Mesenchymal stem cell (in vitro differentiated cells and primary cell): ENCODE measurements at places on chromosomes 7 and 10.

DNA sequence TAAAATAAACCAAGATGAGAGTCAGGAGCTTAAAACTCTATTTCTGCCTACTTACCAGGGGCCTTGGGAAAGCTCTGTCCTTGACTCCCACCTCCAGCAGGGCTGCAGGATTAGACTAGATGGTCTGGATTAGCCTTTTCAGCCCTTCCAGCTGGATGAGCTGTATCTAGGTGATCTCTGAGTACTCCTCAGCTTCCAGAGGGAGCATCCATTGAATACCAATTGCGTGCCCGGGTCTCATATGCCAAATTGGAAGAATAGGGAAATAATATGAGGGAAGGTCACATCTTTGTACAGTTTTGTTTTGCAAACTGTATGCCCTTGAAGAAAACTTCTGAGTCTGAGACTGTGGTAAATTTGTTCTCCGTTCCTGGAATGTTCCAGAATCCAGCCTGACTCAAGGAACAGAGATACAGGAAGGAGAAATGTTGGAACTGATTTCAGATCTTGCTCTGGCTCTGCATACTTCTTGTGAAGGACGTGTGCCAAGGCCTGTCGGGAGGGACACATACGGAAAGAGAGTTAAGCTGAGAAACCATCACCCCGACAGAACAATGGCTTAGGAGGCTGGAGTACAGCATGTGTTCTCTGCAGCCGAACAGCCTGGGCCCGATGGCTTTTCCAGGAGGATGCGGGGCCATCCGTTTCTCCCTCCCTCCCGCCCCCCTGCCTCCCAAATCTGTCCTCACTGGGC is 44.9 kb downstream of the MINDY4 start:
- DNase-seq: no peak

GRCh38 chr10:21727452-21728168 is 193.6 kb downstream of the MLLT10 start:
- DNase-seq: peak; percentile 15

DNA sequence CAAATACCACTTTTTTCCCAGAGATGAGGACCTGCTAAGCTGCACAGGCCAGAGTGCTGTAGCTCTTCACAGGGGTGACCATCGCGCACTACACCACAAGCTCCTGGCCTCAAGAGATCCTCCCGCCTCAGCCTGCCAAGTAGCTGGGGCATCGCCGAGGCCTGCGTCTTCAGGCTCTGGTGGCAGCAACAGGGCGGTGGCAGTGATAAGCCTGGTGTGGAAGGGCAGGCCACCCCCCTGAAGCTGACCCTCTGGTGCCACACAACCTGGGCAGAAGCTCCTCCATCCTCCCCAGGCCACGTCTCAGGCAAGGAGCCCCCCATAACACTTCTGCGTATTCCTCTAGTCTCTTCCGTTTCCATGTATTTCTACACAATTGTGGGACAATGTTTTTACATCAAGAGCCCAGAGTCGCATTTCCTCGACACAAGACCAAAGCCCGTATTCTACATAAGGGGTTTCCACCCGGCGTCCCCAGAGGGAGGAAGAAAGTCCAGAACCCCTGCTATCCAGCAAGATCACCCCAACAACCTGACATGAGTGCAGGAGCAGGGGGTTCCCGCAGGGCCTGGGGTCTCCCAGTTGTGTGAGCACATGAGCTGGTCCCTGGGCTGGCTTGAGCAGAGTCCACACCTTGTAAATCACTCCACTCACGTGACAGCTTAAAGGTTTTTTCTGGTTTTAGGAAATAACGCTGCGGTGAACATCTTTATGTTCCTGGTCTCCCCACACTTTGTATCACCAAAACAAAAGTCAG is 37.6 kb upstream of the NCAPG2 start:
- DNase-seq: no peak

GRCh38 chr10:79400146-79401004 is 45.0 kb downstream of the ZCCHC24 start:
- peak; percentile 42 for DNase-seq

DNA sequence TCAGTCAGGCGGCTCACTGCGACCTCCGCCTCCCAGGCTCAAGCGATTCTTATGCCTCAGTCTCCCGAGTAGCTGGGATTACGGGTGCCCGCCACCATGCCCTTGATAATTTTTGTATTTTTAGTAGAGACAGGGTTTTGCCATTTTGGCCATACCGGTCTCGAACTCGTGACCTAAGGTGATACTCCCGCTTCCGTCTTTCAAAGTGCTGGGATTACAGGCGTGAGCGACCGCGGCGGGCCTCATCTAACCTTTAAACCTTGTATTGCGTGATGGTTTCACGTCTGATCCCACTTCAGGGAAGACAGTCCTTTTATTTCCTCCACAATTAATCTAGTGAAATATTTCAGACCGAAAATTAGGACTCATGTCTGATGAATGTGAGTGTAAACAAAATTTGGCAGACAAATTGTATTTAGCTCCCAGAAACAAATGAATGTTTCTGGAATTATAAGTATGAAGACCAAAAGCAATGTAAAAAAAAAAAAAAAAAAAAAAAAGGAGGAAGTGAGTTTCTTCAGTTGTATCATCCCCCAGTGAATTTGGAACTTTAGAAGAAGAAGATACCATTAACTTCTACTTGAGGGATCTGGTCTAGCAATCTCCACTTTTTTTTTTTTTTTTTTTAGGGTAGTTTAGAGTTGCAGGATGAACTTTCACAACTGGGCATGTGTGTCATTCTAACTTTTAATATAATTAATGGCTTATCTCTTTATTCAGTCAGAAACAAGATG is 1.6 kb downstream of the NUP42 start:
- DNase-seq: no peak

DNA sequence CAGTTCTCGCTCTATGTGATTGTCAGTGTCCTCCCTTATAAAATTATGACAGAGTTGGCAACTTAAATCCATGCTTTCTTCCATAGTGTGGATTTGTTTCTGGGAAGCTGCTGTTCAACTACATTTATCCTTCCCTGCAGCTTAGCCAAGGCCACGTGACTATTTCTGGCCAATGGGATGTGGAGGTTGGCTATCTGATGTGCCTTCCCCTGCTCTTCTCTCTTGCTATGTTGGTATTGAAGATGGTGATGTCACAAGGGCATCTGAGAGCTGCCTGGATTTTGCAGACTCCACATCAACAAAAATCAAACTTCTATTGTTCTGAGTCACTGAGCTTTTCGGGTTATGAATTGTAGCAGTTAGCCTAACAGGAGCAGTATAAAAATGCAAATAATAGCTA is 164.9 kb upstream of the RHOBTB1 start:
- DNase-seq: no peak

GRCh38 chr10:116815641-116816415 is 33.5 kb upstream of the ENO4 start:
- no peak for DNase-seq

DNA sequence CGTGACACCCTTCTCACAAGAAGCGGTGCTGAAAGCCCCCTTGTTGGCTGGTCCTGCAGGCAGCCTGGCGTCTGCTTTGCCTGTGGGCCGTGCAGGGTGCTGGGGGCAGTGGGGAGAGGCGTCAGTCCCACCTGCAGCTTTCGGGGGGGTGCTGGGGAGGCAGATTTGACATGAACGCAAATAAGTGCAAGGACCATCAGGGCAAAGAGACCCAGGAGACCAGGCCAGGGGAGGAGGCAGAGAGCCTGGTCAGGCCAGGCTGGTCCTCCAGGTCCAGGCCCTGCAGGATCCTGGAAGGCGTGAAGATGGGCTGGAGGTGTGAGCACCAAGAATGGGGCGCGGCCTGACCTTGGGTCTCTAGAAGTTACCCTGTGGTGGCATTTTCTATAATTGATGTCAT is 81.6 kb downstream of the MGMT start:
- DNase-seq: no peak

DNA sequence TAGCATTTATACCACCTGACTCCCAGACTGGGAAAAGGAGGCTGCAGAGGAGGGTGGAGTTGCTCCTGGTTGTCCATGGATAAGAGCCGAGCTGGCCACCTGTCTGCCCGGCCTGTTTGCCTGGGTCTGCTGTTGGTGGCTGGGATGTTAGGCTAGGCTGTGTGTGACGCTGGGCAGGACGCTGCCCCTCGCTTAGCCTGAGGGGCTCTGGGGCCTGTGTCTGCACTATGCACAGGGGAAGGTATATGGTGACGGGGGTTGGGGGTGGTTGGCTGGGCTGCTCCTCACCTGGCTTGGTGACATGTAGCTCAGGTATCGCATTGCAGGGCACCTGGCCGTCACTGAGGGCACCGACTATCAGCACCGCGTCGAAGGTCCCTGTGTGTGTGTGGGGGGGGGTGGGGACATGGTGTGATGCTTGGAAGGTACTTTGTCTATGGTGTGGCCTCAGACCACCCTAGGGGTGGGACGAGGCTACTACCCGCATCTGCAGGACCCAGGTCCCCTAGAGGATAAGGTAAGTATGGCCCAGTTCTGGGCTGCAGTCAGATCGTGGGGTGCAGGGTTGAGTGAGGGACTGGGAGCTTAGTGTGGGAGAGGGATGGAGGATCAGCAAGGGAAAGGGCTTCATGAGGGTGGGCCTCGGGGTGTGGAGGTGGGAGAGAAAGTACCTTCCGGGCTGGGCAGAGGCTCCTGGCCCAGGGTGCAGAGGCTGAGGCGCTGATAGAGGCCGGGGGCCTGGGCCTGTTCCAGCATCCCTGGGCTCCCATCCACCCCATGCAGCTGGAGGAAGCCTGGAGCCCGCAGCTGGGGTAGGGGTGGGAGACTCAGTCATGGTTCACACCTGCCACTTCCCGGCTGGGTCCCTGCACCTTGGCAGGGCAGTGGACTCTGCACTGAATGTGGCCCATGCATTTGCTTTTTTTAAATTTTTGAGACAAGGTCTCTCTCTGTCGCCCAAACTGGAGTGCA is 2.3 kb downstream of the METTL27 start:
- DNase-seq: no peak

DNA sequence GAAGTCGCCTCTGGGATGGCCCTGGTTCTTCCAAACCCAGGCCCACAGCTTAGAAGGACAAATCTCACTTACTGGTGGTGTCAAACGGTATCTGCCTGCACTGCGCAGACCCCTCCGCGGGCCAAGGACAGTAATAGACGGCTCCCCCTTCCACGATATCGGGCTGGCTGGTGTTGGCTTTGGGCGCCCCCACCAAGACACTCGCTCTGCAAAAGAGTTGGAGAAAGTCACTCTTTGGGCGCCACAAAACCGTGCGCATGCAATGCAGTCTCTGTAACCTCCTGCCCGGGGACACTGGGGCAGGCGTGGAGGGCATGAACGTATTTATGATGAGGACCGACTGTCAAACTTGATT is 1.1 kb downstream of the ITGA8 start:
- DNase-seq: no peak

DNA sequence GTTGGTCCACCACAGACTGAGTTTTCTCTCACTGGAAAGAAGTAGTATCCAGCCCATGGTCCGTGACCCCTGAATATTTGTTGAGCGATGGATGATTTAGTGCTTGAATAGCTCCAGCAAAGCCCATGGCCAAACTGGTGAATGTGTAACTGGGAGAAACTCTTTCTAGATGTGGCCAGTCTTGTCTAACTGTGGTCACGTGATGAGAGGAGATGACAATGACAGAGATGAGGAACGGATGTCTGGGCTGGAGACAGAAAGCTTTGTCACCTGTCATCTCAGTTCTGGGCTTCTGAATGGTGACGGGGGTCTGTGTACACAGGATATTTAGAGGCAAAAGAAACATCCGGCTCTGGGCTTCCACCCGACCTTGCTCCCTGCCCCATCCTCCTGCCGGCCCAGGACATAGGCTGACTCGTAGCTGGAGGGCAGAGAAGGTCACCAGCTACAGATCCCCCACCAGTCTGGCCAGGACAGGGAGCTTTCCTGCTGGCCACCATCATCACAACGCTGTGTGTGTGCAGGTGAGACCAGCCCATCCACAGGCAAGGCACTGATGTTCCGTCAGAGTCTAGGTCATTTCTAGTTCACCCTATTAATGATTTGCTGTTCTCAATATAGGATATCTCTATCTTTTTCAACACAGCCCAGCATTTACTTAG is 152.5 kb upstream of the TNS3 start:
- no peak for DNase-seq

DNA sequence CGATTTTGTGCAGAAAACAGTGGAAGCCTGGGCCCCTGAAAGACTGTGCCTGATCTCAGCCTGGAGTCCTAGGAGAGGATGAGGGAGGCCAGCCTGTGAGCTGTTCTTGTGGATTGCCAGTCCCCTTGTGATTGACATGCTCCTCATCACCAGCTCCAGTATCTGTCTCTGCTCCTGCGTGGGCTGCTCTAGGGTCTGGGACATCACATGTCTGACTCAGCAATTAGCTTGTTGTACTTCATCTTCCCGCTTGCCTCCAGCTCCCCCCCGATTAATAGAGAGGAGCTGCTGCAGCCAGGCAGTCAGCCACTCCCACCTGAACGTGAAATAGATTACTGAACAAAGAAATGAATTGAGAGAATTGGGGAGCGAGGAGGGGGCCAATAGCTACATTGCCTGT is 99.6 kb upstream of the TBX20 start:
- DNase-seq: no peak

DNA sequence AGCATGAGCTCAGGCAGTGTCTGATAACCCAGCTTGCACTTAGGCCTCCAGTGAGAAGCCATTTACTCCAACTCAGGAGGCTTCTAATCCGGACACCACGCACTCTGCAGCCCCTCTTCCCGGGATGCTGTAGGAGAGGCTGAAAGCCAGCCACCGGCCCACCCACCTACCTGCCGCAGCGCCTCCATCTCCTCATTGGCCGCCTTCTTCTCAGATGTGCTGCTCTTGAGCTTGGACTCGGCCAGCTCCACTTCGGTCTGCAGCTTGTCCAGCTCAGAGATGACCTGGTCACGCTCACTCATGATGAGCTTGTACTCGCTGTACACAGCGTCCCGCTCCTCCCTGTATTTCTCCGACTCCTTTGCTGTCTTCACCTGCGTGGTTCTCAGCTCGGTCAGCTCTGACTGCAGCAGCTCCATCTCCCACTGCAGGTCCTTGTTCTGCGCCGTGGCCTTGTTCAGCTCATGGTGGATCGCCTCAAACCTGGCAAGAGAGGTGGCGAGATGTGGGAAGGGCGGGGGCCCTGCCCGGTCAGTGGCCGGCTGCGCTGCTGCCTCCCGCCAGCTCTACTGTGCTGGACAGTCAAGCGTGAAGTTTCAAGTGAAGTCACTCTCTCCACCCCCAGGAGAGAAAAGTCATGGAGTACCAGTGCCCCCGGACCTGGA is 84.7 kb downstream of the DLG5 start:
- DNase-seq: no peak

- no peak for DNase-seq
These were observed 6.2 kb upstream of the ACHE start for GRCh38 chr7:100901921-100902332.

DNA sequence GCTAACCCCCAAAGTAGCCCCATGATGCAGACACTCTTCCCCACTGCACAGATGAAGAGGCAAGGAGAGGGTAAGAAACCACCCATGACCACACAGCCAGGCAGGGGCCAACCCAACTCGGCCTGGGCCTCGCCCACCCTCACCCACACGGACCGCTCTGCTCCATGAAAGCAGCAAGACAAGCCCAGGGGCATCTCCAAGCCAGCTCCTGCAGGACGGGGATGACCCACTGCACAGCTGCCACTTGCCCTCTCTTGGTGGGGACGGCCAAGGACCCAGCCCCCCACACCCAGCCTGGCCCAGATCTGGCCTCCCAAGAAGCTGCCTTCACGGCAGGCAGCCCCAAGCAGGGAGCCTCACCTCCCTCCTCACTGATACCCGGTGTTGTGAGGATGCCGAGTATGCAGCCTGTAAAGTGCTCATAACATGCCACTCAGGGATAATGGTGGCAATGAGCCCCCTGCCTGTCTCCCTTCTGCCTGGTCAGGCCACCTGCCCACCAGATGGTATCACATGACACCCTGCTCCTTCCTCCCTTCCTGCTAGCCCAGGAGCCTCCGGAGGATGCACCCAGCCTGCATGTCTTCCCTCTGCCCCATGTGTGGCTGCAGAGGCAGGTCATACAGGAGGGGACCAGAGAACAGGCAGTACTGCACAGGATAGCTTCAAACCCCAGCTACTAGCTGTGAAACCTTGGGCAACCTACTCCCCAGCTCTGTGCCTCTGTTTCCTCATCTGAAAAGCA is 23.3 kb downstream of the OGDHL start:
- DNase-seq: no peak
